Activated CD4-positive, alpha-beta T cell treated with anti-CD3 and anti-CD28 coated beads for 36 hours (primary cell): ENCODE measurements at places on chromosomes 5 and 9.
A peak's percentile ranks its signal among the peaks of the same experiment; 100 is the strongest.

GRCh38 chr5:54909911-54910870 lies 75.2 kb downstream of the ESM1 start:
- DNase-seq, result no peak

GRCh38 chr9:86405926-86406325 lies 51.7 kb upstream of the TUT7 start:
- peak; percentile 61 for DNase-seq

GRCh38 chr5:89349246-89349980 lies 466.4 kb upstream of the MEF2C start:
- DNase-seq, result no peak

- peak; percentile 5 for DNase-seq
Observed at GRCh38 chr9:90665072-90665471, 22.4 kb upstream of the DIRAS2 start.

- no peak for DNase-seq
Observed at GRCh38 chr9:82581516-82581915, 481.4 kb downstream of the RASEF start.

GRCh38 chr5:121053055-121053985 lies 589.2 kb downstream of the PRR16 start:
- DNase-seq, result no peak

- DNase-seq, result no peak
Observed at GRCh38 chr5:62794456-62794855, 215.8 kb downstream of the LRRC70 start.

DNA sequence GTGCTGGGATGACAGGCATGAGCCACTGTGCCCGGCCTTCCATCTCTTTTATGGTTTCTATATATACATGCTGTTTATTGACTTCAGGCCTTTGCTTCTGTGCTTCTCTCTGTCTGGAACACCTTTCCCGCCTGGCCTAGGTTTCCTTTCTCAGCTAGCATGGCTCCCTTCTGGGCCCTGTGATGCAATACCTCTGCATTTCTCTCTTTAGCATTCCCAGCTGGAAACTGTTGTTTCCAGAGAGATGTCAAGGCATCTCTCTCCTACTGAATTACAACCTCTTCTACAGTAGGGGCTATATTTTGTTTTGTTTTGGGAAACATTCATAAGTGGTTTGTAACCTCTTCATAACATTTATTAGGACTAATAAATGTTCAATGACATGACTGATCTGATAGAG lies 57.1 kb downstream of the RPS23 start:
- DNase-seq, result no peak

GRCh38 chr5:160743027-160743426 lies 109.0 kb downstream of the ATP10B start:
- no peak for DNase-seq

- DNase-seq, result no peak
Observed at GRCh38 chr9:36193023-36193422, 2.3 kb downstream of the CLTA start.

- no peak for DNase-seq
Observed at GRCh38 chr5:1421521-1422341, 23.5 kb downstream of the SLC6A3 start.

- DNase-seq, result no peak
Observed at GRCh38 chr5:31847354-31847753, 208.4 kb downstream of the PDZD2 start.

- no peak for DNase-seq
Observed at GRCh38 chr5:2134543-2135292, 252.0 kb upstream of the IRX4 start.

DNA sequence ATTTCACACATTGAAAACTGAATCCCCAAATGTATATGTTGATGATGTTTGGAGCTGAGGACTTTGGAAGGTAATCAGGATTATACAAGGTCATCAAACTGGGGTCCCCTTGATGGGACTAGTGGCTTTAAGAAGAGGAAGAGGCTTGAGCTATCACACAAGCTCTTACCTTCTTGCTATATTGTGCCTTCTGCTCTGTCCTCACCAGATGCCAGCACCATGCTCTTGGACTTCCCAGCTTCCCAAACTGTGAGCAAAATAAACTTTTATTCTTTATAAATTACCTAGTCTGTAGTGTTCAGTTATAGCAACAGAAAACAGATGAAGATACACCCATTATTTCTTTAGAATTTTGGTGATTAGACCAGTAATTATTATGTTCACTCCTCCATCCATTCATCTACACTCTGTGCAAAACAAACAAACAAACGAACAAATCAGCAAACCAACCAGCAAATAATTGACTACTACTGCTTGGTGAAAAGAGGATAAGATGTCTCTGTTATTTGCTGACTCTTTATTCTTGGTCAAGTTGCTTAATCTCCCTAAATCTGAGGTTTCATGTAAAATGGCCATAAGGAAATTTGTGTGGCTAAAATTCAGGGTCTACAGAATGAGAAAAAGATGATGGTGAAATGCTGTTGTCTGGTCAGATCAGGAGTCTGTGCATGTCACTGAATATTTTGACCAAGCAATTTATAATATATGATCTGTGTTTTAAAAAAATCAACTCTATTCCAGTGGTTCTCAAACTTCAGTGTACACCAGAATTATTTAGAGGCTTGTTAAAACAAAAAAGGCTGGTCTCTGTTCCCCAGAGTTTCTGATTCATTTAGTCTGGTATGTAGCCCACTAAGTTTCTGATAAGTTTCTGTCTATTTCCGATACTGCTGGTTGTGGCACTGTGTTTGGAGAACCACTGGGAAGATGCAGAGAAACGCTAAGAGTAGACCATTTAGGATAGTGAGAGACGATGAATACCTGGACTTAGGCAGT lies 854.1 kb downstream of the MAT2B start:
- no peak for DNase-seq

GRCh38 chr5:178542455-178542854 lies 47.7 kb downstream of the COL23A1 start:
- DNase-seq, result no peak

DNA sequence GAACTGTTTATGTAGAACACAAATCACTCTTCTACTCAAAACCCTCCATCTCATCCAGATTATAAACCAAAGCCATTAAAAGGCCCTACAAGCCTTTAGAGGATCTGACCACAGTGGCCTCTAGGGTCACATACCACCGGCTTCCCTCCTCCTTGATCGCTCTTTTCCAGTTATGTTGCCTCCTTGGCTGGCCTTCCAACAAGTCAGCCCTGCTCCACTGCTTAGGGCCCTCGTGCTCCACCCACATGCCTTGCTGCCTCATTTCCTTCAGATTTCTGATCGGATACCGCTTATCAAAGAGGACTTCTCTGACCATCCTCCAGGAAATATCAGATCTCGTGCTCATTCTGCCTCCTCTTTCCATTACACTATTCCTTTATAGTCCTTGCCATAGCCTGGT lies 139.4 kb upstream of the RAI14 start:
- DNase-seq, result no peak
